Endothelial cell of umbilical vein (primary cell): ENCODE measurements at places on chromosomes 7 and 10. TPM values are rescaled to one million over a fixed set of nuclear protein-coding genes. Genes with fewer than 3 reads are reported as not detected.

The SMO gene
- polyA plus RNA-seq, result 16.4 and 16.5 TPM in 2 replicates

The ADCK2 gene
- 10.3 and 11.2 TPM in 2 replicates for polyA plus RNA-seq

The CCDC146 gene
- 0.65 and 1.5 TPM in 2 replicates for polyA plus RNA-seq

The SLC13A4 gene
- not detected in 2 replicates for polyA plus RNA-seq

The FFAR4 gene
- polyA plus RNA-seq, result not detected in 2 replicates

The SLC29A4 gene
- 7.7 and 10.8 TPM in 2 replicates for polyA plus RNA-seq
